ENCODE measurements at places on chromosomes 5 and 9. TPM values are rescaled to one million over a fixed set of nuclear protein-coding genes. Genes with fewer than 3 reads are reported as not detected.

The LRSAM1 gene
- total RNA-seq, result 9.4 TPM

The BRD3 gene
- 15.0 TPM for total RNA-seq

The GTF2H2C gene
- total RNA-seq, result 33.4 TPM

The PCDHA12 gene
- total RNA-seq, result 2.8 TPM

The LOX gene
- total RNA-seq, result 1.3 TPM

The SPINK7 gene
- total RNA-seq, result not detected

The SPATA6L gene
- total RNA-seq, result 2.4 TPM

The AKNA gene
- 3.4 TPM for total RNA-seq

The BTNL8 gene
- total RNA-seq, result not detected

The PLEKHG4B gene
- 1.1 TPM for total RNA-seq

The IFNE gene
- 1.6 TPM for total RNA-seq

The PCDHGB2 gene
- total RNA-seq, result 0.08 TPM

The GOLM1 gene
- total RNA-seq, result 116 TPM

The BAG1 gene
- 139 TPM for total RNA-seq

The PCSK1 gene
- total RNA-seq, result 0.35 TPM

The DND1 gene
- total RNA-seq, result 0.92 TPM

The TMC1 gene
- total RNA-seq, result not detected

The C1QTNF2 gene
- 0.15 TPM for total RNA-seq

The ZNF366 gene
- not detected for total RNA-seq

The SH3PXD2B gene
- 16.5 TPM for total RNA-seq
